Activated CD8-positive, alpha-beta T cell treated with anti-CD3 and anti-CD28 coated beads, Interleukin-2, amount 10 ng/mL, durations not matched to agents 7 days and 5 days (primary cell): ENCODE measurements at places on chromosomes 5 and 9.

GRCh38 chr5:113270086-113270485 is 164.7 kb downstream of the TSSK1B start:
- no peak for DNase-seq

GRCh38 chr5:175701797-175702196 is 43.9 kb downstream of the HRH2 start:
- no peak for DNase-seq

DNA sequence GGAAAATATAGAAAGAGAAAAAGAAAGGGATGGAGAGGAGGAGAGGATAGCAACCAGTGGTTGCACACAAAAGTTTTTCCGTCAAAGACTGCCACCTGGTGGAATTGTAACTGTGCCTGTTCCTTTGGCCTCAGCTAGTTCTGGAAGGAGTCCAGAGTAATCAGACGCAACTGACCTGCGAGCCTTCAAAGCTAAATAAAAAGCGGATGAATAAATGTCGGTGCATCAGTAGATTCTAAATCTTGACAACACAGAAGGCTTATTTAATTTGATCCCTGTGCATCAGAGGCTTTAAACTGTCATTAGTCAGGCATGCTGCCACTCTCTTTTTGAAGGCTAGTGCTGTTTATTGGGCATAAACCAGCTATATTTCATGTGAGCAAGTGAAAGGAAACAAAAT is 132.9 kb upstream of the ACO1 start:
- DNase-seq: peak; percentile 46

DNA sequence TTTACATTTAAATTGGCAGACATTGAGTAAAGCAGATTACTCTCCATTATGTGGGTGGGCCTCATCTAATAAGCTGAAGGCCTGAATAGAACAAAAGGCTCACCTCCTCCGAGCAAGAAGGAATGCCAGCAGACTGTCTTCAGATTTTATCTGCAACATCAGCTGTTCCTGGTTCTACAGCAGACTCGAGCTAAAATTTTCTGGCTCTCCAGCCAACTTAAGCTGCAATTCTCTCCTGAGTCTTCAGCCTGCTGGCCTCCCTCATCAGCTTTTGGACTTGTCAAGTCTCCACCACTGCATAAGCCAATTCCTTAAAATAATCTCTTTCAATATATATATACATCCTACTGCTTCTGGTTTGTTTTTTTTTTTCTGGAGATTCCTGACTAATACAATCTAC is 12.5 kb downstream of the TRPM3 start:
- DNase-seq: no peak

DNA sequence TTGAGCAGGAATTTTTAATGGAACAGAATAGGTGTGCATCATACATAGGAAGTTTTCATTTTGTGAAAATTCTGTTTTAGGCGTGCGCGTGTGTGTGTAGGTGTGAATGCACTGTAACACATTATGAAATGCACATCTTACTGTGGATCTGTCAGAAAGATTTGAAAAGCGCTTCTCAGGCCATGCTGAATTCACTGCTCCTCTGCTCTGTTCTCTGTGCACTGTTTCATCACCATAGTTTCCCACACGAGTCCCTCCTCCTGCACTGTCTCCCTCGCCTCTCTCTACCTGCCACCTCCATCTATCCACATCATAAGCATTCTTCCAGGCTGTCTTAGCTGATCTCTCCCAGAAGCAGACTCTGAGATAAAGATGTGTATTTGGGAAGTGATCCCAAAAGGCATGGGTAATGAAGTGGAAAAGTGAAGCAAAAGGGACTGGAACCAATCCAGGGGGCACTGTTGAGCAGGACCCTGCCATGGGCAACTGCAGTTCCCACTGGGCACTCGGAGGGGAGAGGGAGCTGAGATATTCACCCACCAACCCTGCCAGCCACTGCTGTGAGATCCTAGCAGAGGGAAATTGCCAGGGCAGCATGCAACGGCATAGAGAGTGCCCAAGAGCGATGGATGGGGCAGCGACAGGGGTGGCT is 65.9 kb downstream of the GABBR2 start:
- no peak for DNase-seq

- no peak for DNase-seq
Measured at GRCh38 chr5:173230690-173231380, 4.2 kb downstream of the NKX2-5 start.

GRCh38 chr9:135602789-135603481 is 36.4 kb downstream of the GLT6D1 start:
- DNase-seq: peak; percentile 63

- DNase-seq: no peak
Measured at GRCh38 chr9:72290311-72290710, 74.7 kb downstream of the ZFAND5 start.

DNA sequence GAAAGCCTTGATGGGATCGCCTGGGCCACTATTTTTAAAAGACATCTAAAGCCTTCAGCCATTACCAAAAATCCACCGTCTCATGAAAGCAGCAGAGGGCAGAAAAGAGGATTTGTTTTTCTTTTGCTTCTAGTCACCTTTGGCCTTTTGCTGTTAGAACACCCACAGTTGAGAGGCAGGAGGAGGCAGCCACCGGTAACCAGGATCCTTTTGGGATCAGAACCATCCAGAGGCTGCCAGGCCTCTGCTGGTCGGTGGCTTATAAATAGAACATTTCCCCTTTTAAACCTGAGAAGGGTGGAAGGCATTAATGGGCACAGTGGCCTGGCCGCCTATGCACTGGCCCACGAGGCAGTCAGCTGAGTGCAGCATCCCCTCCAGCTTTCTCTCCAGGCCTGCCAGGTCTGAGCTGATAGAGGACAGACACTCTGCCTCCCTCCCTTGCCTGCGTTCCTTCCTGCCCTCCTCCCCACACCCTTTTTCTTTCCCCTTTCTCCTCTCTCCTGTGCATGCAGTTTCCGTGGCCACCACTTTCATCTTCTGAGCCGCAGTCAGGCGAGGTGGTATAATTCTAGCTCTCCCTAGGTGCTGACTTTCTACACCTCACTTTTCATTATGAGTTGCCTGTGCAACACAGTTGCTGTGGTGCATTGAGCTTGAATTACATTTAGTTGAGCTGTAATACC is 253.4 kb downstream of the ARHGAP26 start:
- DNase-seq: peak; percentile 68

GRCh38 chr5:165626161-165626560 is 2120.7 kb downstream of the MAT2B start:
- no peak for DNase-seq

- no peak for DNase-seq
Measured at GRCh38 chr9:121861501-121862180, 210.2 kb downstream of the DAB2IP start.

DNA sequence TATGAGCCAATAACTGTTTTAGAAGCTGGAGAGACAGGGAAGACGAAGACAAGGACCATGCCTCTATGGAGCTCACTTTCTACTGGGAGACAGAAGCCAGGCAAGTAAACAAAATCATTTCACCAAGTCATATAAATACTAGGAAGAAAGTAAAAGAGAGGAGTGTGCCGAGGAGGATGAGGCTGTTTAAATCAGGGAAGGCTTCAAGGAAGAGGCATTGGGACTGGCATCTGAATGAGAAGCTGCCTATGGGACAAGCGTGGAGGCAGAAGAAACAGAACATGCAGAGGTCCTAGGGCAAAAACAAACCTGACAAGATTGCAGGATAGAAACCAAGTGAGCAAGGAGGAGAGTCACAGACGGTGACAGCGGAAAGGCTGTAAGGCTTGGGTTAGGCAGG is 68.1 kb upstream of the CPLX2 start:
- DNase-seq: no peak

GRCh38 chr5:151892393-151892792 is 32.3 kb downstream of the GLRA1 start:
- DNase-seq: no peak

GRCh38 chr9:134189470-134190231 is 25.3 kb upstream of the RNU6ATAC start:
- no peak for DNase-seq

GRCh38 chr5:40736103-40736875 is 19.5 kb downstream of the TTC33 start:
- DNase-seq: no peak

- DNase-seq: no peak
Measured at GRCh38 chr9:132869266-132869665, 8.8 kb downstream of the AK8 start.

DNA sequence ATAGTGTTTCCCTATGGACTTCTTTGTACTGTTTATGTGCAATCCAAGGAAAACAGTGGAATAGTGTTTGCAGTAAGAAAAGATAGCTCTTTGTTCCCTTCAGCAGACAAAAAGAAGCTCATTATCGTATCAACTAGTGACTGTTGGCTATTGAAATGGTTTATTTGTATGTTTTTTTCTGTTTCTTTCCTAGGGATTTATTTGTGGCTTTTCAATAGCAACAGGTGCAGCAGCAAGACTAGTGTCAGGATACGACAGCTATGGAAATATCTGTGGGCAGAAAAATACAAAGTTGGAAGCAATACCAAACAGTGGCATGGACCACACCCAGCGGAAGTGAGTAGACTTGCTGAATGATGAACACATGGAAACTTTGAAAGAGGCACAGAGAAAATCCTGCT is 65.1 kb downstream of the SLC44A1 start:
- no peak for DNase-seq

GRCh38 chr5:37812365-37812764 is 27.5 kb downstream of the GDNF start:
- no peak for DNase-seq

DNA sequence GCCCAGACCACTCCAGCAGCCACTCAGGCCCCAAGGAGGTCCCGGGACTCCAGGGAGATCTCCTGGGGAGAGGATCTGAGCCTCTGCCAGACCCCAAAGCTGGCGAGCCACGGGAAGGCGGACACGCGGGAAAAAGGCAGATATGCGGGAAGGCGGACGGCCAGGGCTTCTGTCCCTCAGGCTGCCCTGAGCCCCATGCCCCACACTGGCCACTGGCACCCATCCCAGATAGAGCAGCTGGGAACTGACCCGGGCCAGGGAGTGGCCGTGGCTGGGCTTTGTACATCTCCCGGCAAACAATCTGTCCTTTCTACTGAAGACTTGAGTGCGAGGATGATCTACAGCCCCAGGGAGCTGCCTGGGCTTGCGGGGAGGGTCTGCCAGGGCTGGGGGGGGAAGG is 21.1 kb upstream of the NOTCH1 start:
- DNase-seq: no peak

GRCh38 chr5:60636644-60637043 is 63.3 kb downstream of the DEPDC1B start:
- no peak for DNase-seq

GRCh38 chr9:1271367-1271766 is 221.2 kb downstream of the DMRT2 start:
- DNase-seq: no peak

- DNase-seq: no peak
Measured at GRCh38 chr5:147391781-147392180, 118.1 kb downstream of the DPYSL3 start.
